ENCODE measurements at places on chromosomes 7 and 10.

- no peak for DNase-seq
Observed at GRCh38 chr10:18005445-18005780, 53.7 kb downstream of the SLC39A12 start.

GRCh38 chr10:52446391-52446790, 132.3 kb downstream of the DKK1 start:
- DNase-seq = no peak

- no peak for DNase-seq
Observed at GRCh38 chr7:10116511-10116910, 857.2 kb upstream of the PHF14 start.

- no peak for DNase-seq
Observed at GRCh38 chr7:149683898-149684297, 89.5 kb downstream of the ZNF467 start.

- DNase-seq = no peak
Observed at GRCh38 chr10:30903397-30904138, 128.1 kb downstream of the ZNF438 start.

GRCh38 chr7:7665031-7665430, 24.5 kb downstream of the UMAD1 start:
- no peak for DNase-seq

- DNase-seq = no peak
Observed at GRCh38 chr10:50936335-50936734, 50.9 kb upstream of the A1CF start.

DNA sequence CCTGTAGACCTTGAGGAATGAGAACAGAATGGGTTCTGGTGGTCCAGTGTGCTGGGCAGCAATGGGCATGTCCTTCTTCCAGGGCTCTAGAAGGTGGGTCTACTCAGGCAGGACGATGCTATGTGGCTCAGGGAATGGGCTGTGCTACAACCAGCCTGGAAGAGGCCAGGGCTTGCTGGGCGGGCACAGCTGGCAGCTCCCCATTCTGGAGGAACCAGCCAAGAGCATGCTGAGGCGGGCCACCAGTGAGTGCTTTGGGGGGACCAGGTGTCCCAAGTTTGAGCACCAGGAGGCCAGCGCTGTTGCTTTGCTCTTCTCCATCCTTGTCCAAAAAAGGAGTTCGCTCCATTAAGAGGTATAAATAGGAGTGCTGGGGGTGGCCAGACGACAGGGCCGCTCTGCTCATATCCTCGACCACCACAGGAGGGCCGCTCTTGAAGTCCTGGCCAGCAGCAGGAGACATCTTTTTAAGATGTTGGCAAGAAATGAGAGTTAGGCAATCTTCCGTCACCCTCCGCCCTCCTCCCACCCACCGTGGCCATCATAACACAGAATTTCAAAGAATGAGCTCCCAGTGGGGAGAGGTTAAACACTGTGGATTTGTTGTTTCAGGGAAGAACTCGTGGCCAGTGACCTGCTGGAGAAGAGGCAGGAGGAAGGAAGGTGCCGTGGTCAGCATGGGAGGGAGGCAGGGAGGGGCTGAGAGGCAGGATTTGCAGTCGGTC, 141.3 kb downstream of the GRK5 start:
- no peak for DNase-seq

DNA sequence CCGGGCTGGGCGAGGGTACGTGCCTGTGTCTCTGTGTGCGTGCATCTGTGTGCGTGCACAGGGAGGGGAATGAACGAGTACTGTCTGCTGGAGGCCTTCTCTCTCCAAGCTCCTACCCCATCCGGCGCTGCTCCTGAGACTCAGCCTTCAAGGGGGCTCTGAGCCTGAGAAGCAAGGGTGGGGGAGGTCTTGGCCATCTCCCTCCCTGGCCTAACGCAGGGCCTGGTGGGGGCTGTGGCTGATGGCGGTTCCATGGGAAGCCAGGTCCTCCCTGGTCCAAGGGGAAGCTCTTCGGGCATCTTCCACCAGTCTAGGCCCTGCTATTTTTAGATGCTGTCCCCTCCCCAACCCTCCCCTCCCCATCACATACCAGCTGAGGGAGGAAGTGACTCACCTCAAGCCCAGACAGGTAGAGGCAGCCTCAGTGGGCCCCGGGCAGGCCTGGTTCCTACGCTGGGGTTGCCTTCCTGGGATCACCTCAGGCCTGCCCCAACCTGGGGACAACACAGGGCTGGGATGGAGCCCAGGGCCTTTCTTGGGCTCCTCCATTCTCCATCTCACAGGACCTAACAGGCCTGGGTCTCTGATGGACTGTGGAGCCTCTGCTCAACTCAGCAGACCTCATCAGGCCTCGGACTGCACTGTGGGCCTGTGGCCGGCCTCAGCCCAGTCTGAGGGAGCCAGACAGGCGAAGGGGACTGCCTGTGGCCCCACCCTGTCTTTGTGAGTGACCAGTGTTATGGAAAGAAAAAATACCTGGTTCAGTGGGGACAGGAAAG, 32.2 kb downstream of the DNAJB12 start:
- no peak for DNase-seq

DNA sequence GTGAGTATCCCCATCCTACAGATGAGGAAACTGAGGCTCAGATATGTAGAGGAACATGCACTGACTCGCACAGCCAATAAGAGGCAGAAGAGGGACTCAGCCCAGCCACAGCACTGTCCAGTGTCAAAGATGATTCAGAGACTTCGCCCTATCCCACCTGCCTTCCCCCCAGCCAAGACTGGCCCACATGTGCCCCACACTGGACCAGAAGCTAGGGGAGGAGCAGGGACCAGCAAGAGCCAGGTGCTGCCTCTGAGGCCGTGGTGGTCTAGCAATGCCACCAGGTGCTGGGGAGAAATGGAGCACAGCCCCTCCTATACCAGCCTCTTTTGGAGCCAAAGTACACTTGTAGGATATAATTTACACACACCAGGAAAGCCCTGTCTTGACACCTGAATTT, 22.3 kb downstream of the GRID1 start:
- no peak for DNase-seq

DNA sequence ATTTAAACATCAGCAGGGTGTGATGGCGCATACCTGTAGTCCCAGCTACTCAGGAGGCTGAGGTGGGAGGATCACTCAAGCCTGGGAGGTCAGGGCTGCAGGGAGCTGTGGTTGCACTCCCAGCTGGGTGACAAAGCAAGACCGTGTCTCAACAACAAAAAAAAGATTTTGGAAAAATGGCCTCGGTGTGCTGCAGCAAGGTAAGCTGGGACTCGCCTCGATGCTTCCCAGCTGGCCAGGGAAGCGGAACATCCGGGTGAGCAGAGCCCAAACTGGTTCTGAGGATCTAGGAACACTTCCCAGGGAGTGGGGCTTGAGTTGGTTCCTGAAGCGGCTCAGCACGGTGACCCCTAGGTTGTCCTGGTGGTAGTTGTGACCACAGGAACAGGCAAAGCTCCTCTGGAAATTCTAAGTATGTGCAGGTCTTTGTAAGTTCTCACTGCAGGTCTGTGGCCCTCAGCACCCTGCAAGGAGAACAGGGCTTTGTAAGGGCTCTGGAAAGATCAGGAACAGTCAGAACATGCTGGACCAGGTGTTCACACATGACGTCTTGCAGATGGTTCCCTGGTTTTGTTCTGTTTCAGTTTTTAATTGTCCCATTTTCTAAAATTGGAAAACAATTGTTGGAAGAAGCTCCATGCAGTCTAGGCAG, 38.6 kb upstream of the ZMIZ2 start:
- DNase-seq = no peak
